SJCRH30 (cell line): ENCODE measurements at places on chromosomes 2 and 18.

GRCh38 chr2:98866033-98866432 is 70.0 kb downstream of the CRACDL start:
- no peak for DNase-seq

GRCh38 chr2:75614162-75614651 is 32.4 kb upstream of the MRPL19 start:
- no peak for DNase-seq

DNA sequence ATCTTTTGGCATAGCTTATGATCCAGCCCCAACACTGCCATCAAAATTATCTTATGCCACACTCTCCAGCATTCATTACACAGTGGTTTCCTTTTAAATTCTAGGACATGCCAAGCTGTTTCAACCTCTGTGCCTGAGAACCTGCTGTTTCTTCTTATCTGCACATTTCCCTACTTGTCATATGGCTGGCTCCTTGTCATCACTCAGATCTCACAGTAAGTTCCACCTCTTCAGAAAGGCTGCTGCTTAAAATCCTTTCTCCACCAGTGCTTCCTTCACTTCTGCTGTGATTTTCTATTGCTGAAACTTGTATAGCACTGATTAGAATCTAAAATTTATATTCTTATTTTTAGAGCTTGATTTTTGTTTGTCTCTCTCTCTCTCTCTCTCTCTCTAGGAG is 43.4 kb downstream of the MC4R start:
- no peak for DNase-seq

DNA sequence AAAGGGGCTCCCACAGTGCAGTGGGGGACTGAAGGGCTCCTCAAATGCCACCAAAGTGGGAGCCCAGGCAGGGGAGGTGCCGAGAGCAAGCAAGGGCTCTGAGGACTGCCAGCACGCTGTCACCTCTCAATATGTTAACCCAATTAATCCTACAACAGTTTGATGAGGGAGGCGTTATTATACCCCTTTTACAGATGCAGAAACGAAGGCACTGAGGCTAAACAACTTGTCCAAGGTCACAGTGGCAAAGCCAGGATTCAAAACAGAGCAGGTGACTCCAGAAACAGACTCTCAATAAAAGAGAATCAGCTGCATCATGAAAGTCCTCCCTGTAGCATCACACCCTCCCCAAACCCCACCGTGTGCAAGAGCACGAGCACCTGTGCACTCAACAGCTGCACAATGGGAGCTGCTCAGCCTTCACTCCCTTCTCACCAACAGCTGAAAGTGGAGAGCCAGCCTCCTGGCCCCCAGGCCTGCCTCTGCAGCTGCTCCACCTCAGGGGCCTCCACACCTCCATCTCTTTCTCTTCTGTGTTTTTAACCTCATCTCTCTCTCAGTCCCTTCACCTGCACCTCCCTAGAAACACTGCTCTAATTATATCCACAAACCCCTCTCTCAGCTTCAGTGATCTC is 8.1 kb downstream of the NPC1 start:
- peak; percentile 73 for DNase-seq

- no peak for DNase-seq
These were observed 34.6 kb downstream of the ASAP2 start for GRCh38 chr2:9241233-9241632.

GRCh38 chr2:234980451-234981187 is 28.8 kb downstream of the SH3BP4 start:
- no peak for DNase-seq

- no peak for DNase-seq
These were observed 121.1 kb upstream of the PID1 start for GRCh38 chr2:229392196-229392595.

GRCh38 chr2:43152741-43153647 is 73.4 kb downstream of the ZFP36L2 start:
- no peak for DNase-seq

DNA sequence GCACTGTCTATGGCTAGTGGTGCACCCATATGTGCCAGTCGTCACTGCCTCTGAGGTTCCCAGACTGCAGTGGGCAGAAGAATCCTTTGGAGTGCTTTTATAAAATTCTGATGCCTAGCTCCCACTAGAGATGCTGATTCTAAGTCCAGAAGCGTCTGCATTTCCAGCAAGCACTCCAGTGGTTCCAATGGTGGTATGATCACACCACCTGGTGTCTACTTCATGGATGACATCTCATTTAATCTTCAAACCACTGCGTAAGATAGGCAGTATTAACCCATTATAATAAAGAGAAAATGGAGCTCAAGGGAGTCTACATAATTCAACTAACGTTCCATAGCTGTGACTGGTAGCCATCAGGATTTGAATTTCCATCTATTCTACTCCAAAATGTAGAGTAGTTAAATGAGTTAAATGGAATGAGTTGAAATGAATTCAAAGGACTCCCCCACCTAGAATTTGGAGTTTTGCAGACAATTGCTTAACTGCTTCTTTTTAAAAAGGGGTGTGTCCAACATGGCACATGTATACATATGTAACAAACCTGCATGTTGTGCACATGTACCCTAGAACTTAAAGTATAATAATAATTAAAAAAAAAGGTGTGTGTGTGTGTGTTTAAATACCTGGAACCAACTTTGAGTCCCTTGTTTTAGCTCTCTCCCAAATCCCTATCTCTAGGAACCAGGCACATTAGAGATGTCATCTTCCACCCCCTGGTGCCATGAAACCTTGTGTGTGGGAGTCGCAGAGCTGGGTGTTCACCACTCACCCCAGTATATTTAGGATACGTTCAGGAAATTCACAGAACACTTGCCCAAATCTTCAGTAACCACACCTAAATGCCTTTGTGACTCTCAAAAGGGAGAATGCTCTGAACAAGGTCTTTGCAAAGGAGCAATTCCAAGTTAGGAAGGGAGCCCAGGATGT is 14.1 kb downstream of the LAMA3 start:
- peak; percentile 35 for DNase-seq

DNA sequence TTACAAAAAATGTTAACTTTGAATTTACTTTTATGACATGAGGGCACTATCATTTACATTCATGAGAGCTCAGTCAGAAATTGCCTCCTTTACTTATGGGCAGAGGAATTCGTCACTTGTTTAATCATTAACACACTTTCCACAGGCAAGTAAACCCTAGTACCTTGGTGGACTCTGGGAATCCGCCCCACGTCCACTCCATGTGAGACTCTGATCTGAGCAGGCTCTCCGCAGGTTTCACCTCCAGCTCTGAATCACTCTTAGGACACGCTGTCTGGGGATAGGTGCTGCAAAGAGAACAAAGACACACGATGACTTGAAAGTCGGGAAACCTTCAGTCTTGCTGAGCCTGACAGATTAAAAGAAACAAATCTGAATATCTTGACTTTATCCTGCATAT is 73.6 kb downstream of the LPIN2 start:
- no peak for DNase-seq

GRCh38 chr2:147927053-147927588 is 82.3 kb downstream of the ACVR2A start:
- DNase-seq: no peak
